ENCODE measurements at places on chromosomes 3 and 15.

DNA sequence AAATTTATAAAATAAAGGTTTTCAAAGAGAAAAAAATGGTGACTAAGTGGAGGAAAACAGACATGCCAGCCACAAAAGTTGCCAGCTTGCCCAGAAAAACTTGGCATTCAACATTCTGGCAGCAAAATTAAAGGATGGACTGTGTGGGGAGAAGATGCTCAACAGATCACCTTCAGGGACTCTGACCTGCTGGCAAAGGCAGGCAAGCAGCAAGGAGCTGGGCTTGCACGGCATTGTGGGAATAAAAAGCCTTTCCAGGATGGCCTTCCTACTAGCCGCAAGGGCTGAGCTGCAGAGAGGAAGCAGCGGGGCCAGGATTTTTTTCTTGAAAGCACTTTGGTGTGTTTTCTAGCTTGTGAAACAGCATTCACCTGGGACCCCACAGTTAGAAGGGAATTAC, 101.9 kb upstream of the CACNA2D3 start:
- no peaks in the 10 kb centered on the region for H3K36me3 ChIP-seq
- H3K27ac ChIP-seq, result no peak overlapping the region
- H3K27me3 ChIP-seq, result peaks cover 5% of the 10 kb centered on the region
- H3K4me3 ChIP-seq, result no peak overlapping the region
- no peaks in the 10 kb centered on the region for H3K4me1 ChIP-seq

DNA sequence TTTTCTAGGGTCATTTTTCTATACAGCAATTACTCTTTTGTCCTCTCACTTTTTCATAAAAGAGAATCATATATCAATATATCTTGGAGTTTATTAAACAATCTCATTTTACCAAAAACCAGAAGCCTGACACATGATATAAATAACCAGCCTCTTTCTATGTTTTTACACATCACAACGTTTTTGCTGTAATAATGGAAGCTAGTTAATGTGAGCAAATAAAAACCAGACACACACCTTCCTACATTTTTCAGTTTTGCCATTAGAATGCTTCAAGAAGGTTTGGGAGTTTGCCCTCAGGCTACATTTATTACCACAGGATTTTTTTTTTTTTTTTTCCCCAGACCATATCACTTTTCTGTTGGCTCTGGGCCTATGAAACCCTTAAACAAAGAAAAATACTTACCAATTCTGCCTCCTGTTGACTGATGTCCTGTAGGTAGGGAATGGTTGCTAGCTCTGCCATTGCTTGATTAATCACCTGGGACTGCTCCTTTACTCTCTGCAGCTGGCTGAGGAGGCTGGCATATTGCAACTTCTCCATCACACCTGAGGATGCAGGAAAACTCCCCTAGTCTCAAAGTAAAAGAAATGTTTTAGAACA, 165.5 kb downstream of the ECT2 start:
- H3K36me3 ChIP-seq, result no peaks in the 10 kb centered on the region
- DNase-seq, result no peak
- no peak overlapping the region for H3K4me3 ChIP-seq
- peaks cover 3% of the 10 kb centered on the region for H3K27me3 ChIP-seq

DNA sequence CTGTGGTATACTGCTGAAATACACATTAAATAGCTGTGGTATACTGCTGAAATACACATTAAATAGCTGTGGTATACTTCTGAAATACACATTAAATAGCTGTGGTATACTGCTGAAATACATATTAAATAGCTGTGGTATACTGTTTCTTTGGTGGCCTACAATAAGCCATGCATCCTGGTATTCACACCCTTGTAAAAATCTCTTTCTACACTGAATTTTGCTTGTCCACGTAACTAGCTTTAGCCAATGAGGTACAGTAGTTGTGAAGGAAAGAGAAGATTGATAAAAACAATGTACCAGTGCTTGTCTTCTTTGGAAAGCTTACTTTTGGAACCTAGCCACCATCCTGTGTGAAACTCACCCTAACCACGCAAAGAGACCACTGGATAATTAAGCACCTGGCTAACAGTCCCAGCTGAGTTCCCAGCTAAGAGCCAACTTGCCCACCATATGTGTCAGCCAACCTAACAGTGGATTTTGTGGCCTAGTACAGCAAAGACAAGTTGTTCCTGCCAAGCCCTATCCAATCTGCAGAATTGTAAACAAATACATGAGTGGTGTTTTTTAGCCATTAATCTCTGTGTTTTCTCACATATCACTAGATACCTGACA, 103.4 kb upstream of the MELTF start:
- no peak overlapping the region for H3K27ac ChIP-seq
- DNase-seq, result no peak
- H3K27me3 ChIP-seq, result no peaks in the 10 kb centered on the region
- H3K36me3 ChIP-seq, result peaks cover 47% of the 10 kb centered on the region
- H3K4me3 ChIP-seq, result no peak overlapping the region

GRCh38 chr3:186823386-186823785, 17.1 kb upstream of the RFC4 start:
- H3K4me1 ChIP-seq, result peaks cover 26% of the 10 kb centered on the region
- H3K27ac ChIP-seq, result no peak overlapping the region
- no peak overlapping the region for H3K4me3 ChIP-seq
- peak; percentile 17 for DNase-seq

- H3K4me1 ChIP-seq, result no peaks in the 10 kb centered on the region
- H3K4me3 ChIP-seq, result no peak overlapping the region
- no peak overlapping the region for H3K27ac ChIP-seq
- no peaks in the 10 kb centered on the region for H3K36me3 ChIP-seq
- H3K27me3 ChIP-seq, result no peaks in the 10 kb centered on the region
Measured at GRCh38 chr3:73813291-73813690, 188.6 kb upstream of the PDZRN3 start.

DNA sequence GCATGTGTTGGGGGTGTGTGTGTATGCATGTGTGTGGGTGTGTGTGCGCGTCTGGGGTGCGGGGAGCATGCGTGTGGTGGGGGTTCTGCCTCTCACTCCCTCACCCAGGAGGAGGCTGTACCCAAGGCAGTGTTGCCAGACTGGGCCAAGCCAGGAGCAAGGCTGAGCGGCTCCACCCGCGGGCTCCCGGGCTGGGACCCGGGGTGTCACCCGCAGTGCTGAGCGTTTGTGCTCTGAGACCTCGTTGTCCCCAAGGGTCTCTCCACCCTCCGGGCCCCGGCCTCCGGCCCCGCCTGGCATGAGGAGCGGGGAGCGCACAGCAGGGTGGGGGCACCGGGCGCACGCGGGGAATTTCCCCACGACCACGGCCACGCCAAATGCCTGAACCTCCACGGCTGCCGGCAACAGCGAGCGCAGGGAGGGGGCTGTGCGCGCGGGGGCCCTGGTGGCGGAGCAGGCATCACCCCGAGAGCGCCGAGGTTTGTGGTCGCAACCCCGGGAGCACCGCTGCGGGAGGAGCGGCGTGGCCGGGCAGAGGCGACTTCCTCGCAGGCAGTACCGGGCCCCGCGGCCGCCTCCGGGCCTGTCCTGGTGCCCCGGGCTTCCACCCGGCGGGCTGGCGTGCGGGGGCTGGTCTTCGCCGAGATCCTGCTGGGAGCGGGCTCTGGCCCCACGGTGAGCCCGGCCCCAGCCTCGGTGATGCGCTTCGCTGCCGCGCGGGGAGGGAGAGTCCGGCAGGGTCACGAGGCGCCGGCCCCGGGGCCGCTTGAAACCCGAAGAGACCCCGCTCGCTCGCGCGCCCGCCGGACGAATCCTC, 7.4 kb upstream of the OCA2 start:
- no peak overlapping the region for H3K27ac ChIP-seq
- H3K4me1 ChIP-seq, result peaks cover 9% of the 10 kb centered on the region
- peak overlapping the region; percentile 55 for H3K4me3 ChIP-seq
- H3K36me3 ChIP-seq, result peaks cover 3% of the 10 kb centered on the region
- DNase-seq, result peak; percentile 18
- H3K27me3 ChIP-seq, result peaks cover 20% of the 10 kb centered on the region

- H3K27ac ChIP-seq, result no peak overlapping the region
- no peaks in the 10 kb centered on the region for H3K36me3 ChIP-seq
- DNase-seq, result peak; percentile 15
- peaks cover 11% of the 10 kb centered on the region for H3K4me1 ChIP-seq
- no peaks in the 10 kb centered on the region for H3K27me3 ChIP-seq
- H3K4me3 ChIP-seq, result no peak overlapping the region
Measured at GRCh38 chr3:30282154-30282696, 324.2 kb upstream of the TGFBR2 start.

DNA sequence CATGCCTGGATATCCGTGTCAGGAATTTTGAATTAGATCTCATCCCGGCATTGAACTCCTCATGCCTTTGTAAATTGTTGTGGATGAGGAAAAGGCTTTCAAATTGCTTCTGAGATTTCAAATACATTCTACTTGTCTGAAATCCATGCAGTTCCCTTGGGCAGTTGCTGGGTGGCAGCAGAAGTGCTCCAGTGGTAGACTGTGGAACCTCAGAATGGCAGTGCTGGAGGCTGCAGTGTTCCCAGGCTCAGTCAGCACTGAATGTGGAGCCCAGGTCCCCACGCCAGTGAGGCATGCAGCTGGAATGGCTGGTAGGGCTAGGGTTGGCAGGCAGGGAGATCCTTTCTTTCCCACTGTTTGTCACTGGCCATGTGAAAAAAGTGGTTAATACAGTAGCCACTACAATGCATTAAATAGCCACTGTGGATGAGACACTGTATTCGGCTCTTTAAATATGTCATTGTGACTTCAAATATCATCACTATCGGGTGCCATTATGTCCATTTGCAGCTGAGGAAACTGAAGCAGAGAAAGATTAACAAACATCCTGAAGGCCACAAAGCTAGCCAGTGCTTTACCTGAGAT, 98.6 kb downstream of the TPRG1 start:
- no peak overlapping the region for H3K27ac ChIP-seq
- no peak overlapping the region for H3K4me3 ChIP-seq
- H3K4me1 ChIP-seq, result peaks cover 11% of the 10 kb centered on the region
- H3K36me3 ChIP-seq, result no peaks in the 10 kb centered on the region
- DNase-seq, result peak; percentile 50
- no peaks in the 10 kb centered on the region for H3K27me3 ChIP-seq

GRCh38 chr3:190595807-190596206, 81.9 kb downstream of the IL1RAP start:
- no peak overlapping the region for H3K27ac ChIP-seq
- H3K36me3 ChIP-seq, result peaks cover 14% of the 10 kb centered on the region

- peaks cover 16% of the 10 kb centered on the region for H3K27me3 ChIP-seq
- no peak overlapping the region for H3K4me3 ChIP-seq
- no peak for DNase-seq
- no peaks in the 10 kb centered on the region for H3K36me3 ChIP-seq
- no peaks in the 10 kb centered on the region for H3K4me1 ChIP-seq
Measured at GRCh38 chr15:91790836-91791235, 62.7 kb upstream of the SLCO3A1 start.

GRCh38 chr3:40243056-40243455, 66.5 kb upstream of the EIF1B start:
- no peaks in the 10 kb centered on the region for H3K27me3 ChIP-seq
- no peak overlapping the region for H3K27ac ChIP-seq
- peaks cover 2% of the 10 kb centered on the region for H3K36me3 ChIP-seq

DNA sequence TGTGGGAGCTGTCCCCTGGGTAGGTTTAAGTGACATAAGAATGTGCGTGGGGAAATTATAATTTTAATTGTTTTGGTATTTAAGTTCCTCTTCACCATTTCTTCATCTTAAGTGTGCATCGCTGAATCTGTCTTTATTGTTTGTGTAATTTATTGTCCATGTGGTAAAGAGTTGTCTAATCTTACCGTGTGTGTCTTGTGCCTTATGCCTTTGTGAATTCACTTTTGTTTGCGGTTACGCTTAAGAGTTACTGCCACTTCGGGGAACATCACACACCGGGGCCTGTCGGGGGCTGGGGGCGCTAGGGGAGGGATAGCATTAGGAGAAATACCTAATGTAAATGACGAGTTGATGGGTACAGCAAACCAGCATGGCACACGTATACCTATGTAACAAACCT, 767 bp downstream of the WDR48 start:
- H3K27ac ChIP-seq, result peak overlapping the region; percentile 99
- peak overlapping the region; percentile 87 for H3K4me3 ChIP-seq
- no peaks in the 10 kb centered on the region for H3K27me3 ChIP-seq
- peak; percentile 31 for DNase-seq
- H3K36me3 ChIP-seq, result no peaks in the 10 kb centered on the region

DNA sequence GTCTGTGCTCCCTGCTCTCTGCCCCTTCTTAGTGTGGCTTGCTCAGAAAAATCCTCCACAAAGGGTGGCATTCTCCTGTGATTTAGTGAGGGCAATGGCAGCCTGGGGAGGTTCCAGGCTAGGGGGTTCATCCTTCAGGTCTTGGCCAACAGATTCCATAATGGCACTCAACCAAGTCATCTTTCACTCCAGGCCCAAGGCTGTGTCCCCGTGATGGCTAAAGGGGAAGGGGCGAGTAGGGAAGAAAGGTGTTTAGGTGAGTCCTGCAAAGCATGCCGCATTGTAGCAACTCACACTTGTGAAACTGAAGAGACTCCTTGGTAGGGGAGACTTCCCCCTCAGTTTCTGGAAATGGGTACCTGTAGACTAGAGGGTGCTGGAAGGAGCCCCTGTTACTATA, 105.6 kb downstream of the THSD4 start:
- no peaks in the 10 kb centered on the region for H3K4me1 ChIP-seq
- peaks cover 5% of the 10 kb centered on the region for H3K27me3 ChIP-seq
- no peak for DNase-seq
- H3K36me3 ChIP-seq, result no peaks in the 10 kb centered on the region
- H3K4me3 ChIP-seq, result no peak overlapping the region
- no peak overlapping the region for H3K27ac ChIP-seq

DNA sequence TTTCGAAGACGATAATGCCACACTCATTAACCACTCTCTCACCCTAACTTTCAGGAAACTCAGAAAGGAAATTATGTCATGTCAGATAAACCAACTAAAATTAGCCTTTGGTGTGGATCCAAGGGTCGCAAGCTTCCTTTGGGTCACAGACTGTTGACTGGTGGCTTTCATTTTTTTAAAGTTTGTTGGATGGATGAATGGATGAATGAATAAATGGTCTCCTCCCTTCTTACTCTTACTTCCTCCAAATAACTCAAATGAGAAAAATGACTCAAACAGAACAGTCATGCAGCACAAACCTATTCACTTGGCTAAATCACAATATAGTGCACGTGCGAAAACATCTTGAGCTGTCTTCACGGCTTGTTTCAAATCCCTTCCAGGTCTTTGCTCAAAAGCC, 82.9 kb upstream of the HACD2 start:
- DNase-seq, result no peak
- H3K4me3 ChIP-seq, result no peak overlapping the region
- H3K27ac ChIP-seq, result no peak overlapping the region
- H3K4me1 ChIP-seq, result peaks cover 3% of the 10 kb centered on the region
- no peaks in the 10 kb centered on the region for H3K36me3 ChIP-seq
- peaks cover 15% of the 10 kb centered on the region for H3K27me3 ChIP-seq

DNA sequence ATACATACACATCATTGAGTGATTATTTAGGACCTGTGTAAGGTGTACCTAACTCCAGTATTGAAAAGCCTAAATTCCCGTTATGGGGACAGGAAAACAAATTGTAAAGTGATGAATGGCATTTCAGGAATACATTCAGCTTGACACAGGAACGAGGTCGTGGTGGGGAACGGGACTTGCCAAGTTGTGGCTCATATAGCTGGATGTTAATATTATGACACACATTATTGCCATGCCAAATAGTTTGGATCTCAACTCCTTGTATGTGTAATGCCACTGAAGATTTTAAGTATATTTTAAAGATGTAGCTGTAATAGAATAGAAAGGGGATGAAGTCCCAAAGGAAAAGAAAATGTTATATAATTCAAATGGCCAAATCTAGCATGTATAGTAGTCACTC, 227.2 kb upstream of the GOLIM4 start:
- no peaks in the 10 kb centered on the region for H3K4me1 ChIP-seq
- no peak for DNase-seq
- H3K27ac ChIP-seq, result no peak overlapping the region
- H3K36me3 ChIP-seq, result no peaks in the 10 kb centered on the region

Measured in activated CD8-positive, alpha-beta T cell treated with anti-CD3 and anti-CD28 coated beads for 36 hours (primary cell).